CD8-positive, alpha-beta memory T cell (primary cell): ENCODE measurements at places on chromosomes 5 and 9. TPM values are rescaled to one million over a fixed set of nuclear protein-coding genes. Genes with fewer than 3 reads are reported as not detected.

The CNTFR gene
- not detected for total RNA-seq

The BNC2 gene
- total RNA-seq = not detected

The FBN2 gene
- total RNA-seq = 0.20 TPM

DNA sequence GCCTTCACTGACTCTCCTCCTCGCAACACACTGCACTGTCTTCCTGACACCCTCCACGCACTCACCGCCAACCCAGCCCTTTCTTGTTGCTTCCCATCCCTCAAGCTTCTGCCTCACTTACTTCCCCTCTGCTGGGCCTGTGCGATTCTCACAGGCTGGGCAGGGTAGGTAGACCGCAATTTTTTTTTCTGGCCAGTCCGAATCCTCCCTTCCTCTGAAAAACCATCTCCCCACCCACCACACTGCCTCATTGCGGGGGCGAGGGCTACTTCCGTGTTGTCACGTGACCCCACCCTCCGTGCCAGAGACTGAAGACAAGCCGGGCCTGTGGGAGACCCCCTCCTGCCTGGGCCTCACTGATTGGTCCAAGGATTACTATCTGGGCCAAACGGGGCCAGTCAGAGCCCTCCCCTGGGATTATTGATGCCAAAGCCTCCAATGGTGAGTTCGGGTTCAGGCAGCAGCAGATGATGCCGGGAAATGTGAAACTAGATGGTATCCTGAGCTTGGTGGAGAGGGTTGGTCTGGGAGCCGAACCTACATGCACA is 73.1 kb downstream of the STK10 start:
- DNase-seq = peak; percentile 71

DNA sequence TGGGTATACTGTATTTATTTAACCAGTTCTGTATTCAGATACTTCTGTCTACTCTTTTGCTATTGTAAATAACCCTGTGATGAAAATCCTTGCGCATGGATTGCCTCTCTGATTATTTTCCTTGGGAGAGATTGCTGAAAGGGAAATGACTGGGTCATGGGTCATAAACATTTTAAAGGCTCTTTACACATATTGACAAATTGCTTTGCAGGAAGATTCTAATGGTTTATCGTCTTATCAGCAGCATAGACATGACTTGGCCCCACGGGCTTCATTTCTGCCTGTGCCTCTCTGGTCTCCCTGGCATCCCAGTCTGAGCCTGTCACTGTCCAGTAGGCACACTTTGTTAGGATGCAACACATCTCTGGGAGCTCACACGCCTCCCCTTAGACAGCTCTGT is 52.3 kb downstream of the RGS3 start:
- no peak for DNase-seq

The CEL gene
- 1.1 TPM for total RNA-seq

The SCGB3A2 gene
- total RNA-seq = not detected
